Stimulated activated CD4-positive, alpha-beta T cell treated with anti-CD3 and anti-CD28 coated beads, Interleukin-15, amount 100 ng/mL, for 1 hour (primary cell): ENCODE measurements at places on chromosomes 3 and 15.

- DNase-seq, result no peak
Observed at GRCh38 chr3:143206955-143207337, 87.4 kb downstream of the CHST2 start.

- DNase-seq, result no peak
Observed at GRCh38 chr15:20344601-20345400, 196.8 kb downstream of the GOLGA6L6 start.

- no peak for DNase-seq
Observed at GRCh38 chr3:61864886-61865285, 303.5 kb downstream of the PTPRG start.

DNA sequence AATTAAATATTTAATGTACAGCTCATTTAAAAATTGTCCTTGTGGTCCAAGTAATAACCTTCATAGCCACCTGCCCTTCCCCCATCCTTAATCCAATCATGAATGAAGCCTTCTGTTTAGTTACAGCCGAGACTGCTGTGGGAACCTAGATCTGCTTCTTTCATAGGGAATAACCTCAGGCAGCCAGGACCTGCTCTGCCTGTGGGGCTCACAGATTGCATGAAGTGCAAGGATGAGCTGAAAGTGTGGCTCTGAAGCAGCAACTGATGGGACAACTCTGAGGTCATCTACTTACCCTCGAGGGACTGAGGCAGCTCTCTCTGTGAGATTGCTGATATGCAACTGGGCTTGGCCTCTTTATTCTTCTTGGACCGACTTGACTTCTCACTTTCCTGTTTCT lies 169.8 kb downstream of the POTEB3 start:
- DNase-seq, result no peak

DNA sequence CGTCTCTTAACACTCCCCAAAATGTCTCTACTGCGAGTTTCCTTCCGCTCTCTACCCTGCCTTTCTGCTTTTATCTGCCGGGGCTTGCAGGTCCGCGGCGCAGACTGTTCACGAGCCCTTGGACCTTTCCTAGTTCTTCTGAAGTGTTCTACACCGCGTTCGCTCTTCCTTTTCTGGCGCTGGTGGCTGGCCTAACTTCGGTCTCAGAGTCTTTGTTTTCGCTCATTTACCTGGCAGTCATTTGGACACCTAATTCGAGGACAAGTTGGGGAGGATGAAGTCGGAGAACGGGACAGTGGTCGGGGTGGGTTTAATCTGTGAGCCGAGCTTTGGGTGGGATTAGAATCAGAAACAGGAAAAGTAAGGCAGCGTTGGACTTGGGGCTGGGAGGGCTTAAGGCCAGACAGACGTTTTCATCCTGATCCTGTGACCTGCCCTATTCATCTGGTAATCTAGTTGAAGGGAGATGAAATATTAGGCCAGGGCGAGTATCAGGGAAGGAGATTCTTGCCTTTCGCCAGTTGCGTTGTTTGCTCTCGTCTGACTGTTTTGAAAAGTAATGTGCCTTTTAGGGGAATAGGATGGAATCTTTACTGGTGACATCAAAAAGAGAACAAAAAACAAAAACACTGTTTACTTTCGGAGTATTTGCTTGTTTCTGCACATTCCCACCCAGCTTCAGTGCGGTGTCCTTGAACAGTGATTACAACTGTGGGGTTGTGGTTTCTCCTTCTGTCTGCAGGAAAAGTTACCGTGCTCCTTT lies 1.8 kb downstream of the DIPK2A start:
- no peak for DNase-seq

DNA sequence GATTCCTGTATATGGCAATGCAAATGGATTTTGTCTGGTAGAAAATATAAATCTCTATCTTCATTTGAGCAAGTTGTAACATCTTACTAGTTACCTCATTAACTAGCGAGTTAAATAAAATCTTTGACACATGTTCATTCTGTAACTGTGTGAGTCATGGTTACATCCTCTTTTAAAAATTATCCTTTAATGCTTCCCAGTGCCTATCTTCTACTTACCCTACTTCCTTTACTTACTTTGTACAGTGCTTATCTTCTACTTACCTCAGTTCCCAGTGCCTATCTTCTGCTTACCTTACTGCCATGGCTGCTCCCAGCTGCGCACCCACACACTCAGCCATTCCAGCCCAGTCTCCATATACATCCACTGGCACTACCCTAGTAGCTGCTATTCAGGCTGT lies 71.9 kb upstream of the GOLGA8B start:
- no peak for DNase-seq

GRCh38 chr3:195352895-195353488 lies 82.0 kb upstream of the XXYLT1 start:
- no peak for DNase-seq

DNA sequence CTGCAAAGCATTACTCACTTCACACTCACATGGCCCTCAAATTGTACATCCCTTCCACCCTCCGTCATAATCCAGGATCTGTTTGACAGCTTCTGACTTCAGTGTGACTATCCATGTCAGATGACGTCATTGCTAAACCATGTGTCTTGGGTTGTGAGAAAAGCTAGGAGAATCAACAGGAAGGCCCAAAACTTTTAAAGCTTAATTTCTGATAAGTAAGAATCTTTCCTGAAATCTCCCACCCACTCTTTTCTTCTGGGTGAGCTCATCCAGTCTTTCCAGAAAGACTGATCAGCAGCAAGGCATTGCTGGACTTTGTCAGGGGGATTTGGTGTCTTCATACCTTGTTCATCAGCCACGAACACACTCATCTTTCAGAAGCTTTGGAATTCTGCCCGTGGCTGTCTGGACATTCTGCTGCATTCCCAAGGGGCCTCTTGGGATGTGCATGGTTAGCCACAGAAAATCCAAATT lies 11.5 kb upstream of the LMCD1 start:
- DNase-seq, result no peak

- DNase-seq, result no peak
Observed at GRCh38 chr3:47344971-47345370, 35.9 kb upstream of the PTPN23 start.

- DNase-seq, result no peak
Observed at GRCh38 chr3:182568261-182568660, 225.0 kb upstream of the ATP11B start.

DNA sequence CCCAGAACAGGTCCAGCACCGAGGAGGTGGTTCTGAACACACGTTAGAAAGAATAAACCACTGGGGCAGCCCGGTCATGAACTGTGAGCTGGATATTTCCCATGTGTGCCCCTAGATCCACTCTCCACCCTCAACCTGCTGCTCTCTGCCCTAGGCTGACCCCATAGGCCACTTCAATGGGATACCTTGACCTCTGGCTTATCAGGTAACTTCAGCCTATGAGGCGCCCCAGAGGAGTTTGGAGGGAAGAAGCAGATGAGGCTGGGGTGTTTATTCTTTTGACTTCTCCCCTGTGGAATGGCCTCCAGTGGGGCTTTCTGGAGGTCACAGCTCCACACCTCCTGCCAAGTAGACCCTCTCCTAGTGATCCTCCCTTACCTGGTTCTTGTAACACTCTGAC lies 47.7 kb upstream of the SLC7A14 start:
- DNase-seq, result no peak

DNA sequence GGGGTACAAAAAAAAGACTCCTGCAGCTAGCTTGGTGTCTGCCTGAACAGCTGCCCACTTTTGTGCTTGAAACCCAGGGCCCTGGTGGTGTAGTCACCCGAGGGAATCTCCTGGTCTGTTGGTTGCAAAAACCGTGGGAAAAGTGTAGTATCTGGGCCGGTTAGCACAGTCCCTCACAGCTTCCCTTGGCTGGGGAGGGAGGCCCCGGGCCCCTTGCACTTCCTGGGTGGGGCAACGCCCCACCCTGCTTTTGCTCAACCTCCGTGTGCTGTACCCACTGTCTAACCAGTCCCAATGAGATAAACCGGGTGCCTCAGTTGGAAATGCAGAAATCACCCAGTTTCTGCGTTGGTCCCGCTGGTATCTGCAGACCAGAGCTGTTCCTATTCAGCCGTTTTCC lies 211.7 kb upstream of the ZPLD1 start:
- DNase-seq, result no peak

- no peak for DNase-seq
Observed at GRCh38 chr3:128432971-128433836, 33.5 kb downstream of the DNAJB8 start.

GRCh38 chr3:34972481-34972880 lies 666.8 kb upstream of the ARPP21 start:
- no peak for DNase-seq

GRCh38 chr3:132071043-132071442 lies 36.2 kb upstream of the CPNE4 start:
- no peak for DNase-seq

GRCh38 chr3:194101592-194102432 lies 34.1 kb upstream of the HES1 start:
- DNase-seq, result no peak

DNA sequence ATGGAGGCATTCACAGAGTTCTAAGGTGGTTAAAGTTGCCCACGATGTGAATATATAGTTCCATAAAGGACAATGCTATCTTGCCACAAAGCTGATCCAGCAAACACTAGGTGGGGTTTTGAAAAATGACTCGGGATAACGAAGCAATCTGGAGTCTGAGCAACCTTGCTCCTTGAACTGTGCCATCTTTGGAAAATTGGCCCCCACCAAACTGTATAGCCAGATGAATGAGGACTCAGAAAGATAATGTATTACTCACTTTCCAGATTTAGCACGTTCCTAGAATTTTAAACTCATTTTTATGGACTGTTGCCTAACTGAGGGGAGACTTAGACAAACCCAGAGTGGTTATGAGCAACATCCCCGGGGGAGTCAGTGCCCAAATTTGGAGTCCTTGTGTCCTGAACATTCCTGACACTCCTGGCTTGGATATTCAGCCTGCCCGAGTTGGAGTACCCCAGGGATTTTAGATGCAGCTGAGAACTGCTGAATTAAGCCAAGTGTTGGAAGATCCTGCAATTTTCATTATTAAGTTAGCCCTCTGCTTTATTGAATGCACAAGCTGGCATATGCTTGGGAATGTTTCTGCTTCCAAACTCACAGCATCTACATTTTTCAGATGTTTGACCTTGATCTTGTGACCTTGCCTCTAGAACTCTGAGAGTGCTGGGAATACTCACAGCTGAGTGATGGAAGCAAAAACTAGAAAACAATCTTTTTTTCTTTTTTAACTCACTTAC lies 8.8 kb upstream of the MAGI1 start:
- DNase-seq, result no peak

GRCh38 chr15:63970621-63971426 lies 75.5 kb downstream of the DAPK2 start:
- no peak for DNase-seq

GRCh38 chr15:56320316-56320715 lies 44.9 kb upstream of the TEX9 start:
- DNase-seq, result no peak

- no peak for DNase-seq
Observed at GRCh38 chr15:37100109-37100965, at the start of gene MEIS2. Gene MEIS2, minus strand, starts transcription at chr15:37100549. Its CDS starts 1,083 bp downstream, at chr15:37099466.

DNA sequence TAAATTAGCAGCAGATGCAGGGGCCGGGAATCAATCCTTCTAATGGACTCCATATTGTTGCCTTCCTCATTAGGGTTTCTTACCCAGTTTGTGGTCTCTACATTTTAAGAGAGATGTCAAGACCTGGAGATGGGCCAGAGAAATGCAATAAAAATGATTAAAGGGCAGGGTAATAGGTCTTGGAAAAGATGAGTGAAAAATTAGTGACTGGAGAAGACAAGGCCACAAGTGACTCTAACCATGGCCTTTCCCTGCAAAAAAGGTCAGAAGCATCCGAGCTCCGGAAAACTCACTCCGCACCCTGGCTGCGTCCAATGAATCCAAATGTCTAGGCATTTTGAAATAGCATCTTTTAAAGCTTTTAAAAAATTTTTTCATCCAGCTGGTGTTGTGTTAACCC lies 152.8 kb downstream of the ARRDC4 start:
- DNase-seq, result no peak

GRCh38 chr15:61997786-61998185 lies 62.5 kb downstream of the VPS13C start:
- no peak for DNase-seq

DNA sequence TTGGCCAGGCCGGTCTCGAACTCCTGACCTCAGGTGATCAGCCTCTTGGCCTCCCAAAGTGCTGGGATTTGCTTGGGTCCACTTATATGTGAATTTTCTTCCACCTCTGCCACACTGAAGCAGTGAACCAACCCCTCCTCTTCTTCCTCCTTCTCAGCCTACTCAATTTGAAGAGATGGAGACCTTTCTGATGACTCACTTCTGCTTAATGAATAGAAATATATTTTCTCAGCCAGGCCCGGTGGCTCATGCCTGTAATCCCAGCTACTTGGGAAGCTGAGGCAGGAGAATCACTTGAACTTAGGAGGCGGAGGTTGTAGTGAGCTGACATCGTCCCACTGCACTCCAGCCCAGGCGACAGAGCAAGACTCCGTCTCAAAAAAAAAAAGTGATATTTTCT lies 46.8 kb upstream of the GATM start:
- DNase-seq, result no peak

DNA sequence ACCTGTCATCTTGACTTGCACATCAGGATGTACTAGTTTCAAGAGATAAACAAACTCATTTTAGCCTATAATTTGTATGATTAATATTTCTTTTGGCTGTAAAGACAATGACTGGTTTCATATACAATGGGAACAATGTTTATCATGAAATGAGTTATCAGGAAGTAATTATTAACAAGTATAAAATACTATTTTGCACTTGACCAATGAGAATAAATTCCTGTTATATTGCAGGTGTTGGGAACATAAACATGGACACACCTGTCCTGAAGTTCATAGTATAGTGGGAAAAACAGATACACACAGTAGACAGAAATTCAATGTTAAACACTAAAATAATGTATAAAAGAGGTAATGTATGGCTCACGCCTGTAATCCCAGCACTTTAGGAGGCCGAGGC lies 56.9 kb downstream of the UBR1 start:
- no peak for DNase-seq

DNA sequence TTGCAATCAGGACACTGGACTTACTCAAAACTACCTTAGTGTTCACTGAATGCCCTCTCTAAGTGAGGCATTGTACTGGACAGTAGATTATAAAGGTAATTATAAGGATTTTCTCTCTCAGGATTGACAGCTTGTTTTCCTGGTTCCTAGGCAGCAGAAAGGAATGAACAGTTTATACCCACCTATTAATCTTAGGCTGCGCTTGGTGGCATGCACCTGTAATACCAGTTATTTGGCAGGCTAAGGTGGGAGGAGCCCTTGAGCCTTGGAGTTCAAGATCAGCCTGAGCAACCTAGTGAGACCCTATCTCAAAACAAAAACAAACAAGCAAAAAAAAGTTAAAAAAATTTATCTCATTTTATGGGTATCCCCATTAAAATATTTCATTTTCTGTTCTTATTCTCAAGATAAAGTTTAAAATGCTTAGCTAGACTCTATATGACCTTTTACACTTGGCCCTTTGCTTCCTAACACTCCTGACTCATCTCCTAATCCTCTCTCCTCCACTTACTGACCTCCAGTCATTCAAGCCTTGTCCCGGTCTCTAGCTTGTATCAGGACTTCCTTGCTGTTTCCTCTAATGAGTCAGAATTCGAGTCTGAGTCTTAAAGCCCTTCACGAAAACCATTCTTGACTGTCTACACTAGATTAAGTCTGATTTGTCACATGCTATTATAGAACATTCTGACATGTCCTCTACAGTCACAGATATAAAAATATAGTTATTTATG lies 348.6 kb downstream of the NLGN1 start:
- DNase-seq, result no peak
